Stimulated activated CD8-positive, alpha-beta memory T cell treated with anti-CD3 and anti-CD28 coated beads, Interleukin-4, amount 100 ng/mL, for 1 hour (primary cell): ENCODE measurements at places on chromosomes 11 and 22.

DNA sequence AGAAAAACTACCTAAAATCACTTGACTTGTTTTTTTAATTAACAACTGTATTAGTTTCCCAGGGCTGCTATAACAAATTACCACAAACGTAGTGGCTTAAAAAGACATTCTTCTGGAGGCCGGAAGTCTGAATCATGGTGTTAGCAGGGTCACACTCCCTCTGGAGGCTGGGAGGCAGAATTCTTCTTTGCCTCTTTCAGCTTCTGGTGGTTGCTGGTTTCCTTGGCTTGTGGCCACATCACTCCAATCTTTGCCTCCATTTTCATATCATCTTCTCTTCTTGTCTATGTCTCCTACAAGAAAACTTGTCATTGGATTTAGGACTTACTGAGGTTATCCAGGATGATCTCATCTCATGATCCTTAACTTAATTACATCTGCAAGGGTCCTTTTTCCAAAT is 7.4 kb upstream of the INCENP start:
- DNase-seq, result no peak

- DNase-seq, result no peak
Observed at GRCh38 chr11:76243957-76244285, 37.6 kb upstream of the WNT11 start.

DNA sequence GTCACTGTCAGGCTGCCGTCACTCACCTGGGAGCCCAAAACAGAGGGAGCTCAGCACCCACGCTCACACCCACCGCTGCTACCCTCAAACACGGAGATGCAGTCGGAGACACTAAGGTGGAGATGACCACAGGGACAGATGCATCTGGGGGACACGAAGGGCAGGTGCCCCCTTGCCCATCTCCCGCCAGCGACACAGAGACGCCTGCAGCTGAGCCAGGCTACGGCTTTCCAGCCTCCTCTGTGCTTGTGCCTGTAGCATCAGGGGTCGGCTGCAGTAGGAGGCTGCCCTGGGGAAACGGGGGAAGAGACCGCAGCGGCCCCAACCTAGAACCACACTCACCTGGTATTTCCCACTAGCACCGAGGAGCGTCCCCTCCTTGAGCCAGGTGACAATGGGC is 19.3 kb downstream of the IGSF9B start:
- no peak for DNase-seq

GRCh38 chr11:83676056-83676601 is 390.0 kb upstream of the CCDC90B start:
- DNase-seq, result no peak

DNA sequence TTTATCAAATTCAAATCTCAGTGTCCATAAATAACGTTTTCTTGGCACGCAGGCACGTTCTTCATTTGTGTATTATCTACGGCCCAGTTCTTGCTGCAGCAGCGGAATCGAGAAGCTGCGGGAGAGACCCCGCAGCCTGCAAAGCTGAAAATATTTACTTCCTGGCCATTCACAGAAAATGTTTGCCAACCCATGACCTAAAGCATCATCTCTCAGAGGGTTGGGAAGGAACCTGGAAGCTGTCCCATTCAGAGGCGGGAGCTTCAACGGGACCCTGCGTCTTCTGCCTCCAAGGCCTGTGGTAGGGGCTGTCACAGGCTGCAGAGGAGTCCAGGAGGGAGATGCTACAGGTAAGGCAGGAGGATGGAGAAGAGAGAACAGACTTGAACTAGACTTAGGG is 319.2 kb downstream of the MN1 start:
- no peak for DNase-seq

DNA sequence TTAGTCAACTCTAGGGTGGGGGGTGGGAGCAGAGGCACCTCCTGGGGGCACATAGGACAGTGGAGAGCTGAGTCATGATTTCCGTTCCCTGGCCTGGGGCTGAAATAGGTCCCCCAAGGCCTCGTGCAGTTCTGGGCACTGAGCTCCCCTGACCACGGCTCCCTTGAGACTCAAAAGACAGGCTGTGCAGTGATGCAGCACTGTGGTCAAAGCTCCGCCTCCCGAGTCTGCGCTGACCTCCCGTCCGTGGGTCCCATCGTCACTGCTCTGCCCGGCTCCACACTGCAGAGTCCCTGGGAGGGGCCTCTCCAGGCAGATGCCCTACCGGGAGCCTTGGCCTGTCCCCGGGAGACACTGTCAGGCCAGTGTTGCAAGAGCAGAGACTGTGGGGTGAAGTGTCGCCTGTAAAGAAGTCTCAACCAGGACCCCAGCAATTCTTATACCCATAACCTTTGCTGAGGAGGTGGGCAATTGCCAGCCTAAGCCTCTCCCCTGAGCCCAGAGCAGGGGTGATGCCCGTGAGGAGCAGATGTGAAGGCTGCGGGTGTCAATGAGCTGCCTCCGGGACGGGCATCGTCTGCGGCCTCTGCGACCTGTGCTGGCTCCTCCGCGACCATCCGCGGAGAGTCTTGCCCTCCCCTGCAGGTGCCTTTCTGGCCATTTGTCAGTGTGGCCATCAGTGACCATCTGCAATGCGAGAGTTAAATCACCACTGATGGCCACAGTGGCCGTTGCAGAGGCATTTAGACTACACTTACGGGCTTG is 877.3 kb downstream of the BRD1 start:
- no peak for DNase-seq

- no peak for DNase-seq
Observed at GRCh38 chr11:62554387-62555167, 8.0 kb upstream of the AHNAK start.

DNA sequence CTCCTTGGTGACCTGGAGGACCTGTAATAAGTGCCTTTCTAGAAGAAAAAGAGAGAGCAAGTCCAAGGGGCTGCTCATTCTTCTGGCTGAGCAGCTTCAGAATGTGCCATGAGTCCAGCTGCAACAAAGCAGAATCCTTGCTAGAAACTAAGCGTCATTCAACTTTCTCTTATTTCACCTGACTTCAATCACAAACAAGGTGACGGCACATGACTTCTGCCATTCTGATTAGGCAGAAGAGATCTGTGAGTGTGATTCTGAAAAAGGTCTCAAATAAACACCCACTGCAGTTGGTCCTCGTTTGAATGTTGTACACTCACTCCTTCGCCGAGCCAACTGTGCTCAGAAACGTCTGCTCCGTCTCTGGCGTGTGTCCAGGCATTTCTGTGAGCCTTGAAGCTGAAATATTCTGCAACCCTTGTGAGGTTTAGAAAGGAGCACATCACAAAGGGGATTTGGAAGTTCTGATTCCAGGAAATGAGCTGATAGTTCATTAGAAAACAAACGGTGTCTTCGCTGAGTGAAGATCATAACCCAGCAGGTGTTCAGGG is 623.8 kb upstream of the KIRREL3 start:
- no peak for DNase-seq

DNA sequence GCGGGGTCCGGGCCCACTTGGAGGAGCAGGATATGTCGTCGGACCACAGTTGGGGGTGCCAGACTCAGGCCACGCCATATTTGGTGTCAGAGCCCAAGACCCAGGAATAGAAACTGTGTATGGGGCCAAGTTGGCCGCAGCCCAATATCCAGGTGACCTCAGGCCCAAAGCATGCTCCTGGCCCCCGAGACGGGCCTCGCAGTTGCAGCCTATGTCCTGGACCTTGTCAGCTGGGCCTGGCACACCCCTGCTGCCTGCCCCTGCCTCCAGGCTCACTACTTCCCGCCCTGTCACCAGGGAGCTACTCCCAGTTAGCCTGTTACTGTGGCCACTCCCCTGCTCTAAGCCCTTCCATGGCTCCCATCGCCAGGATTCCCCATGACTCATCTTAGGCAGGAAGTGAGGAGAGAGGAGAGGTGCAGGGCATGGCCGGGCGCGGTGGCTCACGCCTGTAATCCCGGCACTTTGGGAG is 23.1 kb downstream of the A4GALT start:
- no peak for DNase-seq

- DNase-seq, result no peak
Observed at GRCh38 chr11:28476864-28477263, 368.7 kb downstream of the METTL15 start.

DNA sequence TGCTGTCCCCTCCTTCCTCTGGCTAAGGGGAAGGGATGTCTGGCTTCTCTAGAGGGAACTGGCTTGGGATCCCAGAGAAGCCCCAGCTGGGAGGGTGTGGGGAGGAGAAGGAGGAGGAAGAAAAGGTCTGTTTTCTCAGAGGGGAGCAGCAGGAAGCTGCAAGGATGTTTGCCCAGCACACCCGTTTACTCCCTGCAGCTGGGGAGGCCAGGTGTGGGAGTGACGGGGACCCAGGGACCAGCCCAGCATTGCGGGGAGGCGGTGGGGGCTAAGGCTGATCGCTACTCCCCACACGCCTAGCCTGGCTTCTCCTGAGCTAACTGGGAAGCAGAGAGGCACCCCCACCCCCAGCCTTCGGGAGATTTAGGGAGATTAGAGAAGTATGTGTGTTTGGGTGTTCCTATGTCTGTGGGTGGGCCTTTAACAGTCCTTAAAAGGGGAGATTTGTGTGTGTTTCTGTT is 3.9 kb downstream of the CREB3L1 start:
- DNase-seq, result no peak

DNA sequence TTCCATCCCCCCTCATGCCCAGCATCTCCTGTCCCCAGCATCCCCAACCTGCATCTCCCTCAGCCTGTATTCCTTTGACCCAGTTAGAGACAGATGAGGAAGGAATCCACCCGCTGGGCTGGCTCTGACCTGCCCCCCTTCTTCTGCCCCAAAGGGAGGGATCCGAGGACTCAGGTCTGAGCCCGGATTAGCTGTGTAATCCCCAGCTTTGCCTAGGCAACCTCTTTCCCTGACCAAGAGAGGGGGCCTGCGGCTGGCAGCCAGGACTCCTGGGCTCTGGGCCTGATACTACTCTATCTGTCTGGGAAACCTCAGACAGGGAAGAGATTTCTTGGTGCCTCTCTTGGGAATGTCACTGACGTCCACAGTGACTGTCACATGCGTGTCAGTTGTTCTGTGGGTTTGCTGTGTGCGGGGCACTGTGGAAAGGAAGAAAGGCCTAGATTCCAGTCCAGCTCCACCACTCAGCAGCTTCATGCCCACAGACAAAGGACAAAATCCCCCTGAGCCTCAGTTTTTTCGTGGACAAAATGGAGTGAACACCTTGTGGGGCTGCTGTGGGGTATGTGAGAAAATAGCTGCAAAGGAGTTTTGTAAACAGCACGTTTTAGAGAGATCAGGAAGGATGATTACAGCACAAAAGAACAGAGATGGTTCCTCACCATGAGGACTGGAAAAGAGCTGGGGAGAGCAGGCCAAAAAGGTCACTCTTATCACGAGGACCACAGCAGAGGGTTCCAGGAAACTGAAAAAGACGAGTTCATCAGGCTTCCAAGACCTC is 1.3 kb upstream of the NDUFV1 start:
- DNase-seq, result no peak

DNA sequence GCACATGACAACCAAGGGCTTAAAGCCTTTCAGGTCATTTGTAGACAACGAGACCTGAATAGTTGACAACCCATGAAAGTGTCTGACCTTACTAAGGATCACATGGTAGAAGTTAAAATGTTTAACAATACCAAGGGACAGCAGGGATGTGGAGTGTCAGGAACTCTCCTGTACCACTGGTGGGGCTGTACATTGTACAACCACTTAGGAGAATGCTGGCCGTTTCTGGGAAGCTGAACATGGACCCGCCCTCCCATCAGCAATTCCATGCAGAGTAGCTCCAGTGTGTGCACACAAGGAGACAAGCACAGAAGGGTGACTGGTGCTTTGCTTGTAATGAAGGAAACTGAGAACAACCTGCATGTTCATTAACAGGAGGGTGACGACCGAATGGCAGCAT is 162.9 kb downstream of the MPPED1 start:
- no peak for DNase-seq

DNA sequence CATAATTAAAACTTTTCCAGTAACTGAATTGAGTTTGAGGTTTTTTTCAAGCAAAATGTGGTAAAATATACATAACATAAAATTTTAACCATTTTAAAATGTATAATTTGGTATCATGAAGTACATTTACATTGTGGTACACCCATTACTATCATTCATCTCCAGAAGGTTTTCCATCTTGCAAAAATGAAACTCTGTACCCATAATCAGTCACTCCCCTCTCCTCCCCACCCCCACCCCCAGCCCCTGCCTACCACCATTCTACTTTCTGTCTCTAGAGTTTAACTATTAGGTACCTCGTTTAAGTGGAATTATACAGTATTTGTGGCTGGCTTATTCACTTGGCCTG is 63.7 kb downstream of the MICAL2 start:
- DNase-seq, result no peak

- no peak for DNase-seq
Observed at GRCh38 chr11:129825380-129825779, 9.7 kb downstream of the TMEM45B start.

GRCh38 chr11:11740073-11740702 is 101.6 kb upstream of the USP47 start:
- no peak for DNase-seq

GRCh38 chr11:86372586-86372985 is 2.1 kb upstream of the CCDC81 start:
- DNase-seq, result no peak

- DNase-seq, result no peak
Observed at GRCh38 chr11:128738942-128739341, 45.1 kb downstream of the FLI1 start.

- DNase-seq, result no peak
Observed at GRCh38 chr11:92751594-92751993, 217.9 kb upstream of the MTNR1B start.

DNA sequence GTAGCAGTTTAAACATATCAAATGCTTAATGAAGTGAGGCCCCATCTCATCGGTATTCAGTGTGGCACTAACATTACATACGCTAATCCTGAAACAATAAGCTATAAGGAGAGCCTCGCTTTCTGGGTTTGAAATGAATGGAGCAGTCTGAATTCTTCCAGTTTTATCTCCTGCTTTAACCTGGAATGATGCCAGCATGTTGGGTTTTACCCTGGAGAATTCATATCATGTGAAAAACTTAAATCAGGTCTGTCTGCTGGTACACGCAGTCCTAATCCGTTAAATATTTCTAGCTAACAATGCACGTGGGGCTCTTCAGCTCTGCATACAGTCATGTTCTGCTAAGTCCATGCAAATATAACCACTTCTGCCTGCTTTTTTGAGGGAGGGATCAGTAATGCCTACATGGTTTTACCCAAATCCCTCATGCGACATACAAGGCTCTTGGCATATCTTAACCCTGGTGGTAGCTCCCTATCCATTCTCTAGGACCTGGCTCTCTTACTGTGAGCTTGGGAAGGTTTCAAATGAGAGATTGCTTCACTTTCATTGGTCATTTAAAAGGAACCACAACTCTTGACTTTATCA is 92.7 kb downstream of the COMMD9 start:
- no peak for DNase-seq

DNA sequence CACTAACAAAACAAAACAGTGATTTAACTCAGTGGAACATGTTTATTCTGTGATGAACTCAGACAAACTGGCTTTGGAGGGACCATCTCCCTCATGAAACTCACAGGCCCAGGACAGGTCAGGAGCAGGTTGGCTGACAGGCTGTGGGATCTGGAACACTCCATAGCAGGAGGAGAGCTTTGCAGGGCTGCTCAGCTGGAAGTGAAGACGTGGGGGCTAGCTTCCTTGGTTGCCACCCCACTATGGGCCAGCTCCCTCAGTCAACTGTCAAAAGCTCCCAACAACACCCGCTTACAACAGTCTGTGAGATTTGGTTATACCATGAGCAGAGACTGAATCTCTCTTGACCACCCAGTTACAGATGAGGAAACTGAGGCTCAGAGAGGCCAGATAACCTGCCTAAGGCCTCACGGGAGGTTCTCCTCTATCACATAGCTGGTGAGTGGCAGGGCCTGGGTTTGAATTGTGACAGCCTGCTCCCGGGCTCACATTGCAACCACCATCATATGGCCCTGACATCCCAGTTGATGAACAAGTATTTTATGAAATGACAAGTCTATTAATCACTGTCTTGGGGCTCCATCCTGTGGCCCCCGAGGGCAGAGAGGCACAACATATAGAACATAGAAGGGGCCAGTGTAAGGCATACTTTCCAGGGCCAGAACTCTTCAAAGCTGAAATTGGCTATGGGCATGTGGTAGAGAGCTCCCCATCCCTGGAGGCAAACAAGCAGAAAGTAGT is 473.4 kb downstream of the MN1 start:
- no peak for DNase-seq
